AML-193 (cell line): ENCODE measurements at places on chromosomes 2 and 18.

DNA sequence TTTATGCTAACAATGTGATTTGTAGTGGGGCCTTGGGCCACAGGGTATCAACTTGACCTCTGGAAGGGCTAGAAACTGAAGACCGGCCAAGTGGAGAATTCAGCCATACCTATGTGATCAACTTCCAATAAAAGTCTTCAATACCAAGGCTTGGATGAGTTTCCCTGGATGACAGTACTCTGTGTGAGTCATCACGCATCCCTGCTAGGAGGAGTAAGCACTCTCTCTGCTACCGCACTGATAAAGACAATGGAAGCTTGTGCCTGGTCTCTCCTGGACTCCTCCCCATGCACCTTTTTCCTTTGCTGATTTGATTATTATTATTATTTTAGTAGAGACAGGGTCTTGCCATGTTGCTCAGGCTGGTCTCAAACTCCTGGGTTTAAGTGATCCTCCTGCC is 58.1 kb downstream of the SKA1 start:
- no peak for DNase-seq

DNA sequence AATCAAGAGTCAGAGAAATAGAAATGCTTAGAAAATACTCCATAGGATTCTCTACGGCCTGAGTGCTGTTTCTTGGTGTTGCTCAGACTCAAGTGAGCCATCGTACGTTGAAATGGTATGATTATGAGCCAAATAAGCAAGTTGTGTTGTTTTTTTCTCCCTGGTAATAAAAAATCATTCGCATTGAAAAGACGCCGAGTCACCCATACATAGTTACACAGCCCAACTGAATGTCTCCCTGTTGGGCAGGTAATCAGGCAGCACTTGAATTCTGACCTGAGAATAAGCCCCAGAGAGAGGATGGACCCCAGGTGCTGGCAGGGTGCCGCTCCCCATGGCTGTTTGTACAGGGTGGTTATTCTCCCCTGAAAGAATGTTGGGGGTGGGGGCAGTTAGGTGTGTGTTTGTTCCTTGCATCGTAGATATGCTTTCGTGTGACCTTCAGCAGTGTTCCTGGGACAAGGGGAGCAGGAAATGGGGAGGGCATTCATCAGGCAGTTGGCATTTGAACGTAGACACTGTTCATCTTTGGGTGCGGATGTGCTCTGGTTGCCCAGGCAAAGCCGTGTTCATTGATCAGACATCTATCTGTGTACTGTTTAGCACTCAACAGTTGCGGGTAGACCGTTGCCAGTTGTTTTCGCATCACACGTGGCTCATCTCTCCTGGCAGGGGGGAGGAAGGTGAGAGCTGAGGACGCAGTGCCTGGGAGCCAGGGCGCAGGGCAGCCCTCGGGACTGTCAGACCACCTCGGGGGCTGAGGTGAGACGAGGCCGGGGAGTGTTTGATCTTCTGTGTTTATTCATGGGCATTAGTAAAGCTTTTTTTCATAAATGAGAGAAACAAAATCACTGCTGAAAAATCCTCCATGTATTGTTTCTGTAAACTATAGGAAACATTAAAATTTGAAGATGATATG is 27.3 kb downstream of the MTCL1 start:
- no peak for DNase-seq

GRCh38 chr2:234286118-234286598 is 210.7 kb downstream of the ARL4C start:
- DNase-seq = no peak

DNA sequence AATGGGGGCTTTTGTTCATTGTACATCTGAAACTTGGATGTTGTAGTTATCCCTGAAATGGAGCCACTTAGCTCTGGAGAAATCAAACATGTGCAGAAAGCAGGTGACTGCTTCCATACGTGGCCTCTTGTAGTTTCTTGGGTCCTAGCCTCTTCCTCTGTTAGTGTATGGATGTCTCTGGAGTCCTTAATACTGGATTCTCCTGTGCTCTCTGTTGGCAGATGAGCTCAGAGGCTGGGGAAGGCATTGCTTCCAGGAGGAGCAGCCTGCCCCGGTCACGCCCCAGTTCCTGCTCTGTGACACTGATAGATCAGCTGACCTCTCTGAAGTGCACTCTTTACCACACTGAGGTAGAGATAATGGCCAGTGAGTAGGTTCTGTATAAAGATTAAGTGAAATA is 176.2 kb downstream of the LDLRAD4 start:
- DNase-seq = no peak

GRCh38 chr18:42446195-42446594 is 491.2 kb downstream of the PIK3C3 start:
- no peak for DNase-seq

- DNase-seq = no peak
Measured at GRCh38 chr2:201127570-201127969, 11.6 kb downstream of the CFLAR start.

GRCh38 chr2:64593035-64593655 is 60.6 kb downstream of the SERTAD2 start:
- DNase-seq = no peak

DNA sequence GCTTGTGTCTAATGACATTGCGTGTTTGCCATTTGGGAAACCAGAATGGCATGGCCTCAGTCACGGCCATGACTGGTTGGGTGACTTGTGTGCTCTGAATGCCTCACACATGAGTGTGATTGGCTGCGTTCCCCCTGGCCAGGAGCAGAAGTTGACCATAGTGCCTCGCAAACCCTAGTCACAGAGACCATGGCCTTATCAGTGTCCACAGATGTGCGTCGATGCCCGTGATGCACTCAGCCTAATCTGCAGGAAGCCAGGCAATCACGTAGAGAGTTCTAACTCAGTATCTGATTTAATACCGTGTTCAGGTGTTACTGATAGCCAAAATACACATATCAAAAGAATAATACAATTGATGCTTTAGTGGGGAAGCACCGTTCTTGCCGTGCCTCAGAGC is 64.0 kb downstream of the BOLA3 start:
- no peak for DNase-seq

GRCh38 chr2:118856330-118856977 is 9.0 kb upstream of the EN1 start:
- DNase-seq = no peak

DNA sequence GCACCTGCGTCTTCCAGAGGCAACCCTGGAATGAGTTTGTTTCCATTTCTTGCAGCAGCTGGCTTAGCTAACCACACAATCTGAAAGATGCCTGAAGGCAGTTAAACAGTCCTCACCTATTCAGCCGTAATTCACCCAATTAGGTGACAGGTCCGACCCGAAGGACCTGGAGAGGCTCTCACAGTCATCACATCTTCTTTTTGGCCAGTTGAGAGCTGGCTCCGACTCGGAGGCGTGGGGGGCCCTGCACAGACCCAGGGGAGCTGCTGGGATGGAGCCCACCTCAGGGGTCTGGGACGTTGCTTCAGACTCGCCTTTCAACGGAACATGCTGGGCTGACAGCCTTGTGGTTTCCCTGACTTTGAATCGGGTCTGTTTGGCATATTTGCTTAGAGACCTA is 187.3 kb downstream of the RTP5 start:
- no peak for DNase-seq

DNA sequence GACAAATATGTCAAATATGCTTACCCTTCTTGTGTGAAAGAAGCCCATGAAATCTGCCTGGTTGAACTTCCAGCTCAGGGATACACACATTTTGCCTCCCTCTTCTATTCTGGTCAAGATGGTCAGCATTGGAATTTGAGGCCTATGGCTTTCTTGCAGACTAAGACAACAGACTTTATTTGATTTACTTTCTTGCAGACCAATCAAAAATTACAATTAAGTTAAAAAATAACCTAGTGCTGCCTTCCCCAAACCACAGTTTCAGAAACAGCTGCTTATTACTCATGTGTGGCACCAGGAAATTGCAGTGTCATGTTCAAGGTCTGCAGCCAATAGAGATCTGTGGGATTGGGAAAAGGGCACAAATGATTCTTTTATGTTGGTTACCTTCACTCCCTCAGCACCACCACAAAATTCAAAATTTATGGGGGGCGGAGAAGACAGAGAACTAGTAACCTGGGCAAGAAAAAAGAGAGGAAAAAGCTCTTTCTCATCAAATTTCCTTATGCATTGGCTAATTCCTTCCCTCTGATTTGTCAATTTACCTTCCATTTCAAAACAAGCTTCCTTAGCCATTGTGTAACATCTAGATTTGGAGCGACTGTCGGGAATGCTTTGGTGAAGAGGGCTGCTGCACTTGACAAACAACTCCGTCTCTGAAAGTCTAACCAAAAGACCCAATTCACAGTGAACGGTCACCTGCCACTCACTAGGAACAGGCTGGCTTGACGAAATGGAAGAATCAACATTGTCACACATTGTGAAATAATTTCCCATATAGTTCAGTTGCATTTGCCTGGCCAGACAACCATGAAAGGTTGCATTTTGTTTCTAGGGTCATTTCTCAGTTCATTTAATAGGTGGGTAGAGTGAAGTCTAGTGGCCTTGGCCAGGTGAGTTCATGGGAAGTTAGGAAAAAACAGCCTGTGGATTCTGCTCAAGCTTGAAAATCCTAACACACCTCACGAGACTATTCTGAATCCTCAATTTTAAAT is 100.4 kb upstream of the FZD5 start:
- peak; percentile 43 for DNase-seq
